Upper lobe of right lung (tissue), 1 donor: ENCODE measurements at places on chromosomes 5 and 9.

- H3K27me3 ChIP-seq = no peaks in the 10 kb centered on the region
- H3K36me3 ChIP-seq = peaks cover 25% of the 10 kb centered on the region
- no peaks in the 10 kb centered on the region for H3K4me1 ChIP-seq
- no peak overlapping the region for H3K4me3 ChIP-seq
- DNase-seq = no peak
- no peak overlapping the region for H3K27ac ChIP-seq
Observed at GRCh38 chr5:154970759-154971158, 29.9 kb downstream of the MRPL22 start.

DNA sequence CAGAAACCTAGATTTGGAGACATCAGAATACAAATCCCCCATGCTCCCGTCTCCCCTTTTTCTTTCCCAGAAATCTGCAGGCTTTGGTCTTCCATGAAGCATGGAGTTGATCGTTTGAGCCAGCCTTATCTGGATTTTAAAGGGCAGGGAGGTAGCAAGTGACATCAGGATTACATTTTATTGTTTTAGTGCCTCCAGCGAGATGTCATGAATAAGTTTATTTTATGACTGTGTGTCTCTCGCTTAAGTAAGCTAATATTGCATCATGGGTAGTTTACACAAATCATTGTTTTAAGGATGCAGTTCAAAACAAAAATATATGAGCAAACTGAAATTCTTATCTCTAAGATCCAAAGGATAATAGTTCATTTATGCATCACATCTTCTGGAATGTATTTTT lies 50.7 kb upstream of the TNFSF8 start:
- DNase-seq = no peak
- H3K4me3 ChIP-seq = no peak overlapping the region
- H3K36me3 ChIP-seq = no peaks in the 10 kb centered on the region
- H3K4me1 ChIP-seq = no peaks in the 10 kb centered on the region
- H3K27ac ChIP-seq = no peak overlapping the region
- no peaks in the 10 kb centered on the region for H3K27me3 ChIP-seq

DNA sequence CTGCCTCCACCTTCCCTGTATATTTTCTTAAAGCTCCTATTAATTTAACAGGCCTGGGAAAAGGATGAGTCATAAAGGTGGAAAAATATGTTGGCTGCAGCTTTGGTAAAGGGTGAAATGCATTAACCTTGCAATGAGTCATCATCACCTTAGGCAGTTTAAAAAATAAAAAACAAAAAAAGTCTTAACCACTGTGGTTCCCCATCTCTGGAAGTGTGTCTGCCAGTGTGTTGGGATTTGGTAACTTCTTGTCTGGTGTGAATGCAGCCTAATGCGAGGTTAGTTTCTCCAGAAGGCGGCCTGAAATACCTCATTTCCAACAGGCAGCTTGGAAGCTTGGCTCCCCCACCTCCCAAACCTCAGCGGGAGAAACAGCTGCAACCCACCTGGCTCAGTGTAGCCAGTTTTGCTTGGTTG lies 265.3 kb upstream of the GAS1 start:
- no peak overlapping the region for H3K27ac ChIP-seq
- no peaks in the 10 kb centered on the region for H3K4me1 ChIP-seq
- no peak for DNase-seq
- no peaks in the 10 kb centered on the region for H3K36me3 ChIP-seq
- no peaks in the 10 kb centered on the region for H3K27me3 ChIP-seq

DNA sequence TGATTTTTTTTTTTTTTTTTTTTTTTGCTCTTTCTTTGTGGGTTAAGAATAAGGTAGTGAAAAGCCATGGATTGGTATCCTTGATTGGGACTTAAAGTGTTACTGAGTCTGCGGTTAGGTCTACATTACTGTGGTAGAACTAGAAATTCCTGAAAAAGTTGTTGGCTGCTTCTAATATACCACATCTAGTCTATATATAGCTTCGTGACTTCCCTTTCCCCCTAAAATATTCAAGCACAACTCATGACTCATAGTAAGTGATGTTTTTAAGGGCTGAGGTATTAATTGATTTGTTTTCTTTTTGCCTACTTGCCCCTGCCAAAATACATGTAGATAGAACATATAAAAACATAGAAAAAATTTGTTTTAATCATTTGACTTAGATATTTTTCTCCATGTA lies 247.6 kb downstream of the TMEM232 start:
- DNase-seq = no peak
- no peaks in the 10 kb centered on the region for H3K27me3 ChIP-seq
- H3K36me3 ChIP-seq = no peaks in the 10 kb centered on the region
- H3K4me1 ChIP-seq = no peaks in the 10 kb centered on the region
- H3K4me3 ChIP-seq = no peak overlapping the region
- no peak overlapping the region for H3K27ac ChIP-seq

DNA sequence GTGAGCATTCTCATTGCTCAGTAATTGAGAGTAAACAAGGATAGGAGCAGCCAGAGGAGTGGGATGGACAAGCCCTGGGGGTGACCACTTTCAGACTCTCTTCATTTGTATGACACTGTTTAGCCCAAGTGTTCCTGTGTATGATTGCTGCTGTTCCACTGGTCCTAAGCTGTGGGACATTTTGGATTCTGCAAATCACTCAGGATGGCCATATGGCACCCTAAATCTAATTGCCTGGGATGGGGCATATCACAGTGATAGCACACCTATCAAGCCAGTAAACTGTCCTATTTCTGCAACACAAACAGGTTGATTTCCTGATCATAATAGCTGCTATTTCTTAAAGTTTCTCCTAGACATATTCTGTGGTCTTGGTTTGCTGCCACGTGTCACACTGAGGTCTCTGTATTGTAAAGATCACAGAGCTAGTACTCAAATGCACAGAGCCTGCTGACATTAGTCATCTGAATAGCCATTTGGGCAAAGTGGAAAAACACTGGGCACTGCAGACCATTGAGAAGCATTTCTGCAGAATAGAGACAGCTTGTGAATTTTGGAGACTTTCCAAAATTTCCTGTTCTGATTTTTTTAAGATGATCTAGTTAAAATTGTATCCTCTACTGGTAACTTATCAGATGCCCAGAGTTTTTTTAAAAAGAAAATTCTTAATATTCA lies 320.2 kb downstream of the RFX3 start:
- no peak overlapping the region for H3K4me3 ChIP-seq
- no peaks in the 10 kb centered on the region for H3K27me3 ChIP-seq
- no peak overlapping the region for H3K27ac ChIP-seq
- no peak for DNase-seq
- no peaks in the 10 kb centered on the region for H3K36me3 ChIP-seq

- H3K4me3 ChIP-seq = no peak overlapping the region
- H3K4me1 ChIP-seq = peaks cover 2% of the 10 kb centered on the region
- H3K27ac ChIP-seq = no peak overlapping the region
- H3K27me3 ChIP-seq = no peaks in the 10 kb centered on the region
Observed at GRCh38 chr5:127922603-127923002, 161.0 kb upstream of the SLC12A2 start.

DNA sequence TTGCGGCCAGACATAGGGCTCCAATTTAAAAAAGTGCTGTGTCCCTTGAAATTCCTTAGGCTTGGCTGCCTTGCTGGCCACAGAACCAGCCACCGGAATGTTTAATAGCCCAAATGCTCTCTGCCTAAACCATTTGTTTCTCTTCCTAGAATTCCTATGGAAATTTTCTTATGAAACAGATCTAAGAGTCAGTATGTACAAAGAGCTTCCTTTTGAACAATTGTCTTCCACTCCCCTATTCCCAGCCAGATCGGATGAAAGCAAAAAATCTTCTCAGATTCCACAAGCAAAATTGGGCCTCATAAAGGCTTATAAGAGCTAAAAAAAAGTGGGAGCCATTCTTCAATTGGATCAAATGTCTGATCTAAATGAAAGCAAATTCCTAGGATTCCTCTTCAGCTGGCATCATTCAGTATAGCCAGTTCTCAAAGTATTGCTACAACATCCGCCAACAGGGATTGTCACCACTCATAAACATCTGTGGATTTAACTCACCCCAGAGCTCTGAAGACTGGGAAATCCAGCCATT lies 104.3 kb downstream of the CEMIP2 start:
- no peak overlapping the region for H3K4me3 ChIP-seq
- H3K4me1 ChIP-seq = peaks cover 11% of the 10 kb centered on the region
- DNase-seq = no peak
- H3K36me3 ChIP-seq = no peaks in the 10 kb centered on the region
- no peaks in the 10 kb centered on the region for H3K27me3 ChIP-seq

DNA sequence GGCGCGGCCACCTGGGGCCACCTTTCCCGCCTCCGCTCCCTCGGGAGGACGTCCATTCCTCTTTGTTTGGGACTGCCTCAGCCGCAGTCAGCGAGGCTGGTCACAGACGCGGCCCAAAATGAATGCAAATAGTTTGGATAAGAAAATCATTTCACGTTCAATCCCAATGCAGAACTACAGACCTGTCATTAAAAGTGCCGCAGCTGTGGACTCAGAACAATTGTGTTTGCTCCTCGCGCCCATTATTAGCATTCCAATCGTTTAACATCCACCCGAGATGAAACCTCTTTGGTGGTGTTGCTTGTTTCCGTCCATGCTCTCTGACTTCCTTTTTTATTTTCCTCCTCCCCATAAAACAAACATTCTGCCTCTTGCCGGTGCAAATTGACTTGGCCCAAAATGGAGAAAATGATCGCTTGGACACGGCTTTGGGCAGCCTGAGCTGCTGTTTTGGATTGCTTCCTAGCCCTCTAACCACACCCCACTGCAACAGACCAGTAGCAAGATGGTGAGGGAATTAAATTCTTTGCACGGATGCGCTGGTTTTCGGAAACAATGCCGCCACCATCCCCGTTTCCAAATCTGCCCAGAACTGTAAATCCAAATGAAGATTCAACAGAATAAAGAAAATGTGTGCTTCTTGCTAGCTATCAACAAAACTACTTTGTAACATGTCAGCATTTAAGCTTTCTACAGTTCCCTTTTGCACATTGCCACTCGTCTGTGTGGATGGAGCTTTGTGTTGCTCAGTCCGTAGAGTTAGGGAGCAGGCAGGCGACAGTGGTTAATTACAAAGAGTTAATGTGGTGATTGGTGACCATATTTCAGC lies 784 bp downstream of the NLN start:
- peak overlapping the region; percentile 91 for H3K4me3 ChIP-seq
- H3K27ac ChIP-seq = peak overlapping the region; percentile 84
- H3K27me3 ChIP-seq = no peaks in the 10 kb centered on the region
- no peaks in the 10 kb centered on the region for H3K36me3 ChIP-seq
- H3K4me1 ChIP-seq = no peaks in the 10 kb centered on the region
- DNase-seq = no peak

GRCh38 chr5:133930813-133931090 lies 37.7 kb downstream of the C5orf15 start:
- no peak overlapping the region for H3K27ac ChIP-seq
- no peaks in the 10 kb centered on the region for H3K27me3 ChIP-seq
- H3K36me3 ChIP-seq = no peaks in the 10 kb centered on the region
- DNase-seq = no peak
- no peaks in the 10 kb centered on the region for H3K4me1 ChIP-seq

GRCh38 chr5:57383093-57383861 lies 99.3 kb downstream of the ACTBL2 start:
- no peak overlapping the region for H3K4me3 ChIP-seq
- no peak overlapping the region for H3K27ac ChIP-seq
- no peaks in the 10 kb centered on the region for H3K36me3 ChIP-seq
- DNase-seq = no peak
- H3K4me1 ChIP-seq = no peaks in the 10 kb centered on the region
- H3K27me3 ChIP-seq = no peaks in the 10 kb centered on the region

DNA sequence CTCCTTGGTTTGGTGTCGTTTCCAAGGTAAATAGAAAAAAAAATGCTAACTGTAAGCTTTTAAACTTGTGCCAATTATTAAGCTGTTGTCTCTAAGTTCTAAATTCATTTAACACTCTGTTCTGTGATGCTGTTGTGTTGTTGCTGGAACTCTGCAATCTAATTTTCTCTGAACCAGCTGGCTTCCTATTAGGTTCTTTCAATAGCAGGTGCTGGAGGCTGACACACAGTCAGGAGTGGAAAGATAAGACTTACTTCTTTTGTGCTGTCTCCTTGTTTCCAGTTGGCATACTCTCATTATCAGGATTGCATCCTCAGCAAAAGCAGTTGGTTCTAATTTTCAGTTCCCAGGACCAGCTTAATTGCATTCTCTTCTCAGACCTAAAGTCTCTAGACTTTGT lies 1252.6 kb upstream of the NUDT12 start:
- no peak for DNase-seq
- H3K4me1 ChIP-seq = no peaks in the 10 kb centered on the region
- no peak overlapping the region for H3K4me3 ChIP-seq
- no peaks in the 10 kb centered on the region for H3K27me3 ChIP-seq
- H3K36me3 ChIP-seq = no peaks in the 10 kb centered on the region

- peaks cover 48% of the 10 kb centered on the region for H3K4me1 ChIP-seq
- no peaks in the 10 kb centered on the region for H3K36me3 ChIP-seq
- H3K27ac ChIP-seq = no peak overlapping the region
- no peak for DNase-seq
- no peak overlapping the region for H3K4me3 ChIP-seq
- no peaks in the 10 kb centered on the region for H3K27me3 ChIP-seq
Observed at GRCh38 chr5:136013559-136013958, 15.2 kb upstream of the TGFBI start.

GRCh38 chr5:17309462-17309861 lies 92.0 kb downstream of the BASP1 start:
- no peaks in the 10 kb centered on the region for H3K27me3 ChIP-seq
- H3K27ac ChIP-seq = no peak overlapping the region
- no peak overlapping the region for H3K4me3 ChIP-seq
- no peak for DNase-seq
- H3K36me3 ChIP-seq = no peaks in the 10 kb centered on the region
- peaks cover 11% of the 10 kb centered on the region for H3K4me1 ChIP-seq

- no peak for DNase-seq
- H3K27ac ChIP-seq = no peak overlapping the region
- H3K4me3 ChIP-seq = no peak overlapping the region
- no peaks in the 10 kb centered on the region for H3K36me3 ChIP-seq
- no peaks in the 10 kb centered on the region for H3K27me3 ChIP-seq
Observed at GRCh38 chr5:84251503-84251902, 133.2 kb downstream of the EDIL3 start.

GRCh38 chr9:105679257-105680022 lies 14.9 kb upstream of the TMEM38B start:
- no peaks in the 10 kb centered on the region for H3K27me3 ChIP-seq
- no peaks in the 10 kb centered on the region for H3K36me3 ChIP-seq
- H3K4me1 ChIP-seq = no peaks in the 10 kb centered on the region
- H3K27ac ChIP-seq = no peak overlapping the region
- DNase-seq = no peak

DNA sequence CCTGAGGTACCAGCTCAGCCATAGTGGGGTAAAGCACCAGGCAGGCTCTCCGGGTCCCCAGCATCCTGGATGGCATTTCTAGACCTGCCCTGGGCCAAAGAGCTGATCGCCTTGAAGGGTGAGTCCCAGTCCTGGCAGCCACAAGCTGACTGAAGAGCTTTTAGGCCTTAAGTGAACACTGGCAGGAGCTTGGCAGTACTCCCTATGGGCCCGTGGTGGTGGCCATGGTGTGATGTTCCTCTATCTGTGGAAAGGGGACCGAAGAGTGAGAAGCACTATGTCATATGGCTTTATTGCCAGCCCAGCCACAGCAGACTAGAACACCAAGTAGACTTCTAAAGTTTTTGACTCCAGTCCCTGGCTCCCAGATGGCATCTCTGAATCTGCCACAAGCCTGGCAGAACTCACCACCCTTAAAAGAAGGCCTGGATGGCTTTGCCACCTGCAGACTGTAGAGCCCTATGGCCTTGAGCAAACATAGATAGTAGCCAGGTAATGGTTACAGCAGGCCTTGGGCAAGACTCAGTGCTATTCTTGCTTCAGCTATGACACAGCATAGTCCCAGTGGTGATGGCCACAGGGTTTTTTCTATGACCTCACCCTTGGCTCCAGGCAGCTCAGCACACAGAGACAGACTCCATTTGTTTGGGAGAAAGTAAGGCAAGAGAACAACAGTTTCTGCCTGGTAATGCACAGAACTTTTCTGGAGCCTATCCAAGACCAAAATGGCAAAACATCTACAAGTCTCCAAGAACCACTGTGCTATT lies 801.5 kb upstream of the DMAC1 start:
- no peaks in the 10 kb centered on the region for H3K4me1 ChIP-seq
- no peaks in the 10 kb centered on the region for H3K27me3 ChIP-seq
- DNase-seq = no peak
- H3K27ac ChIP-seq = no peak overlapping the region
- no peak overlapping the region for H3K4me3 ChIP-seq
